ENCODE measurements at places on chromosomes 2 and 18. TPM values are rescaled to one million over a fixed set of nuclear protein-coding genes. Genes with fewer than 3 reads are reported as not detected.

DNA sequence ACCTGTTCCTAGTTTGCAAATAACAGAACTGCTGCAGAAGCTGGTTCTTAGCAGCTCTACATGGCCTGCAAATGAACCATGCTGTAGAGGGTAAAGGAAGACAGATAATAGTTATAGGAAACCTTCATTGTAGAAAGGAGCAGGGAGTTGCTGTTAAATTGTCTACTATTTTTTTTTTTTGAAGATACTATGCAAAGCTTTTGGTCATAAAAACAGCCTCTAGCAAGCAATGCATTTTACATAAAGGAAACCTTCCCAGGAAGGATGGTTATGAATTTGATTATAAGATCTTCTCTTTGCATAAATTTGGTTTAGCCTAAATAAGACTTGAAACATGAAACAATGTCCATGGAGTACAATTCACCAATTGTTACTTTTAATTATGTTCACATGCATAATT is 793.4 kb downstream of the SLC4A3 start:
- DNase-seq: no peak

Gene NRBP1
- 77.2 TPM for total RNA-seq

Gene ATP6V1C2
- total RNA-seq: not detected

DNA sequence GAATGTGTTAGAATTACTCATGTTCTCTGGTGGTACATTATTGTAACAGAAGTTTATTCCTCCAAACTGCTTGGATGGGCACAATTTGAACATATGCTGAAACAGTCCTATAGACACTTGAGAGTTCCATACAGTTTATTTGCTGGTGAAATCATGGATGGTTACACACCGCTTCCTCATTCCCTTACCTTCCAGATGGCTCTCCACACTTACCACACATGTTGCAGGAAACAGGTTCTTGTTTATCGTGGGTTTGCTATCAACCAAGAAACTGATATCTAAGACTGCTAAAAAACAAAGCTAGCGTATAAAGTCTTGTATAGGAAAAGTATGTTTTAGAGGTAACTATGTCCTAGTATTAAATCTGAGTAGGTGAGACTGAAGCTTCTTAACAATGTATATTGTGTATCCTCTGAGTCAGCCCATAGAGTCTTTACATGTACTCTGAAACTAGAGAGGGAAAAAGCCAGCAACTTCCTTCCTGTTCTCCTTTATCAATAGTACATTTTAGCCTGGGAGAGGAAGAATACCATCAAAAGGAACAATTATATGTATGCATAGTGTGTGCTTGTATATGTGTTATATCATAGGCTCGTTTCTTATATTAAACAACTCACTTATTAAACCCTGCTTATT is 313.1 kb downstream of the PLCL1 start:
- DNase-seq: no peak

DNA sequence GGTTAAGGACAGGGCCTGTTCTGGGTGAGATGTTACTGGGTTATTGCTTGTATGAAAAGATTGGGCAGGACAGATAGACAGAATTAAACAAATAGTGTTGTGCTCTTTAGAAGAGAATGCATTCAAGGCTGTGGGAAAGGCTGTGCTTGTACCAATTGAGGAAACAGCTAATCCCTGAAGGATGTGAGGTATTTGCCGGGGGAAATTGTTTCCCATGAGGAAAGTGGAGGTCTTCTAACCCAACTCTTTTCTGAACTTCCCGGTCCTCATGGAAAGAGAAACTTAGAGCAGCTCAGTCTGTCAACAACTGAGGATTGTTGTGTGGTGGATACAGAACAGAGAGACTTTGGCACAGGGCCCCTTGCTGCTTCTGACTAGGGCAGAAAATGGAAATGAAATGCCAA is 9.5 kb downstream of the SLC1A4 start:
- DNase-seq: no peak

Gene ACMSD
- total RNA-seq: not detected

Gene FOXI3
- not detected for total RNA-seq

DNA sequence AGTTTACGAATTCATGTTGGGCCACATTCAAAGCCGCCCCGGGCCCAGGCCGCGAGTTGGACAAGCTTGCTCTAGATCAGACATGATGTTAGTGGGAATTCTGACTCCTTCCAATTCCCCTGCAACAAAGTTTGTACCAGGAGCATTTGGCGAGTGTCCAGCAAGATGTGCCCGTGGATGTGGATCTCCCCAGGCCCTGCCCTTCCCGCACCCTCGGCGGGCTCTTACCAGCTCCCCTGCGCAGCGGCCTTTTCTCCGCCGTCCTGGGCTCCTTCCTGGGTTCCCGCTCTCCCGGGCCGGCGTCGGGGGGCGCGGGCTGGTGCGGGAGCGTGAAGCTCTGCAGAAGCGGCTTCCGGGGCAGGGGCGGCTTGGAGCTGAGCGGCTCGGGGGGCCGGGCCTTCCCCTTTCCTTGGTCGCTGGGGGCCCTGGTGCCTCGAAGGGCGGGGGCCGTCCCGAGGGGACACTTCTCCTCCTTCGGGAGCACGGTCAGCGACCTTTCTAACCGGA is 90.8 kb upstream of the MGAT4A start:
- no peak for DNase-seq

GRCh38 chr2:100612388-100613000 is 49.7 kb downstream of the PDCL3 start:
- no peak for DNase-seq

Gene DYSF
- total RNA-seq: 4.8 TPM

DNA sequence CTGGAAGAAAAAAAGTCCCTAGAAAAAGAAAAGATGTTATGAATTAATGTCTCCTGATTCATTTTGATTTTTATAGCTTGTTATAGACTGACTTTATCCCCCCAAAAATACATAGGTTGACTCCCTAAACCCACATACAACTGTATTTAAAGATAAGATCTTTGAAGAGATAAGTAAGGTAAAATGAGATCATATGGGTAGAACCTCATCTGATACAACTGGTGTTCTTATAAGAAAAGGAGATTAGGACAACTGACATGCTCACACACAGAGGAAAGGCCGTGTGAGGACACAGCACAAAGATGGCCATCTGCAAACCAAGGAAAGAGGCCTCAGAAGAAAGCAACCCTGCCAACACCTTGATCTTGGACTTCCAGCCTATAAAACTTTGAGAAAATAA is 117.5 kb downstream of the CD226 start:
- no peak for DNase-seq

Gene LONRF2
- total RNA-seq: 0.20 TPM

DNA sequence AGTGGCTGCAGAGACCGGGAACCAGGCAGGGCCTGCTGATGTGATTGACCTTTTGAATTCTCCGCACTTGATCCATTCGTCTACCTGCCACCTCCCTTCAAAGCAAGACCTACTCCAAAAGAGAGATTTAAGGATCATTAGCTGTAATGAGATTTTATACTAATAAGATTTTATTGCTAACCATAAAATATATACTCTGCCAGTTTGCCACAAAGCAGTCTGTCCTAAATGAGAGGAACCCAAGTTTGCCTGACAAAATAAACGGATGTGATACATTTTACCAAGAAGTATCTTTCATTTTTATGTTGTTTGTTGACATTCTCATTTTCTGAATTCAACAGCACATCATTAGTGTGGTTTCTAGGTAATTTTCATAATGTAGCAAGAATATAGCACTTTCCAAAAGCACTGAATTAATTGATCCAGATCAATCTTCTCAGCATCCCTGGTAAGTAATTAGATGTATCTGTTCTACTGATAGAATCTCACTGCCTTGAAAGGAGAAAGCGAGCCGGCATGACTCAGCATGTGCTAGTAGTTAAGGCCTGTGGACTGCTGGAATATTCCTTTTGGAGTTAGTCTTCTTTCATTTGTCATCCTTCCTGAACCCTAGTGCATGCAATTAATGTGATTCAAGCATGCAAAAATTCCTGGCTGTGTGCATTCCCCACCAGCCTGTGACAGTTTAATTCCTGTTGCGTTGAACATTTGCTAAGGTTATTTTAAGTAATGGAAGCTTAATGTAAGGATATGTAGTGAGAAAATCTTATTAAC is 128.5 kb downstream of the ARL6IP6 start:
- DNase-seq: no peak

- DNase-seq: no peak
These were observed 588.5 kb upstream of the ZEB2 start for GRCh38 chr2:145108361-145108778.

DNA sequence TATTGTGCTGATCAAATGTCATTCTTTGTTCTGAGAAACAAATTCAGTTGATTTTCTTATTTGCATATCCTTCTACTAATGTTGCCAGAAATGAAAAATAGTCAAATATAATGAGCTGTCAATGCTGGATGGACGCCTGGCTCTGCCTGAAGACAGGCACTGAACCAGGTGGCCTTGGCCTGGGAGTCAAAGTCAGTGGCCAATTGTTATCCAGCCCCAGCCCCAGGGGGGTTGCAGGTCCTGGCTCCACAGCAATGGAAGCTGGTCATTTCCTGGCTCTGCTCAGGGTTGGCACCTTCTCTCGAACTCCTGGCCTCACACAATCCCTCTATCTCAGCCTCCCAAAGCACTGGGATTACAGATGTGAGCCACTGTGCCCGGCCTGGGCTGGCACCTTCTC is 176.8 kb upstream of the GLI2 start:
- no peak for DNase-seq

GRCh38 chr2:109285244-109285651 is 156.2 kb downstream of the SH3RF3 start:
- DNase-seq: no peak

Gene RNU2-63P
- 35.8 TPM for total RNA-seq

Gene ST6GAL2
- not detected for total RNA-seq

Gene TTC21B
- total RNA-seq: 21.8 TPM

GRCh38 chr2:240503375-240503774 is 54.4 kb downstream of the ANKMY1 start:
- no peak for DNase-seq

Gene NTSR2
- not detected for total RNA-seq

Gene PRKAG3
- total RNA-seq: not detected

DNA sequence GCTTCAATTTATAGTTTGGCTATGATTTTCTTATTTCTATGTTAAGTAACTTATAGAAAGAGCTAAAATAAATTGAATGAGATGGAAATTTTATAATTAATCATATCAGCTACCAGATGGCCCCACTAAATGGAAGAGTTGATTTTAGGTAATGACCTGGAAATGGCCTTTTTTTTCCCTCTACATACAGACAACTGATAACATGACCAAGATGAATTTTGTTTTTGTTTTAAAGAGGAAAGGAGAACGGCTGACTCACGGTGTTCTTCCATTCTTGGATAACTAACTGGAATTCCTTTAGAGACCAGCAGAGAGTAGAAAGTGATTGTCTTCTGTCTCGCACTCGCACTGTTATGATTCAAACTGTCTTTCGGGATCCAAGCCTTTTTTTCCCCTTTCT is 91.0 kb downstream of the TMEM185B start:
- no peak for DNase-seq

DNA sequence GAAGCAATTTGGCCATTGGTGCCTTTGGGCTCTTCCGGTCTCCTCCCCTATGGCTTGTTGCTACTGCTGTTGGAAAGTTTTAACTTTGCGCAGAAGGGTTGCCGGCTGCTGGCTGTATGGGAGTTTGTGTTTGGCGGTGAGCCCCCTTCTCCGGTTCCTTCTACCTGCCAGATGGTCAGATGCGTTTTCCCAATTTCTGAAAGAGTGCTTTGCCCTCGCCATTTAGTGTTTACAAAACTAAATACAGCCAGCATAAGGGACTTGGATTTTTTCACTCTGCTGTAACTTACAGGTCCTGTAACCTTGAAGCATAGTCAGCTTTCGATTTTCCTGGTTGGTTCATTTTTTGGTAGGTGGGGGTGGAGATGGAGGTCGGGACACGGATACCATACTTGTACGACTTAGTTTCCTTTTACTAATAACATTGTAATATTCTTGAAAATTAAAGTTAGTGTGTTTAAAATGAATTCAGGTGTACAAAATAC is 604 bp downstream of the COQ10B start:
- DNase-seq: no peak

Gene TBC1D8
- total RNA-seq: 0.55 TPM

Gene CCBE1
- total RNA-seq: not detected

Gene FMNL2
- total RNA-seq: 0.58 TPM

Gene PFN4
- total RNA-seq: not detected

Gene TLX2
- 0.37 TPM for total RNA-seq

GRCh38 chr2:156532989-156533388 is 96.8 kb downstream of the GPD2 start:
- no peak for DNase-seq

GRCh38 chr2:191441496-191442214 is 196.5 kb downstream of the MYO1B start:
- no peak for DNase-seq

GRCh38 chr18:34637094-34637801 is 72.8 kb upstream of the DTNA start:
- no peak for DNase-seq

DNA sequence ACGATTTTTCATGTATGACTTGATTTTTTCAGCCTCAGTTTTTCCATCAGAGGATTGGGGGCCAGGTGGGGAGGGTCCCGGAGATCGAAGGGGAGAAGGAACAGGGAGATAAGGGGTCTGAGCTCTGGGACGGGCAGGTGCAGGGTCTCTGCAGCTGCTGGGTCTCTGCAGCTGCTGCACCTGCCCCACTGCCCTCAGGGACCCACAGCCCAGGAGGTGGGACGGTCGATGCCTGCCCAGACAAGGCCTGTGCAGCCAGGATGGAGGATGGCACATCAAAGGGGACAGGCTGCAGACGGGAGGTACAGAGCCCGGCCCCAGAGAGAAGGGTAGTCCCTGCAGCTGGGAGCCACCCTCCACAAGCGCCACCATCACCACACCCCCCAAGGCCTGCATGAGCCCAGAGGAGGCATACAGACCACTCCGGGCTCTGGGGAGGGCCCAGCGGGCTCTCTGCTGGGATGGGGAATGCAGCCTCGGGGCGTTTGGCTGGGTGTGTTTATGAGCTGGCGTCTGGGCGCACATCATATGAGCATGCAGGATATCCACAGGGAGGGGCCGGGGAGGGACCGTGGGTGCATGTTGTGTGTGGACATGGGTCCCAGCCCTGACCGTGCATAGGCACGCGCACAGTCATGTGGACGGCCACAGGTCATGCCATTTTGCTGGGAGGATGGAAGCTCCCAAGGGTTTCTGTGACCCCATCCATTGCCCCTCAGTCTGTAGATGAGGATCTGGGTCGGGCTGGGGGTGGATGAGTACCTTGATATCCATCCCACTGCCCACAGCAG is 34.9 kb upstream of the GPC1 start:
- DNase-seq: no peak

DNA sequence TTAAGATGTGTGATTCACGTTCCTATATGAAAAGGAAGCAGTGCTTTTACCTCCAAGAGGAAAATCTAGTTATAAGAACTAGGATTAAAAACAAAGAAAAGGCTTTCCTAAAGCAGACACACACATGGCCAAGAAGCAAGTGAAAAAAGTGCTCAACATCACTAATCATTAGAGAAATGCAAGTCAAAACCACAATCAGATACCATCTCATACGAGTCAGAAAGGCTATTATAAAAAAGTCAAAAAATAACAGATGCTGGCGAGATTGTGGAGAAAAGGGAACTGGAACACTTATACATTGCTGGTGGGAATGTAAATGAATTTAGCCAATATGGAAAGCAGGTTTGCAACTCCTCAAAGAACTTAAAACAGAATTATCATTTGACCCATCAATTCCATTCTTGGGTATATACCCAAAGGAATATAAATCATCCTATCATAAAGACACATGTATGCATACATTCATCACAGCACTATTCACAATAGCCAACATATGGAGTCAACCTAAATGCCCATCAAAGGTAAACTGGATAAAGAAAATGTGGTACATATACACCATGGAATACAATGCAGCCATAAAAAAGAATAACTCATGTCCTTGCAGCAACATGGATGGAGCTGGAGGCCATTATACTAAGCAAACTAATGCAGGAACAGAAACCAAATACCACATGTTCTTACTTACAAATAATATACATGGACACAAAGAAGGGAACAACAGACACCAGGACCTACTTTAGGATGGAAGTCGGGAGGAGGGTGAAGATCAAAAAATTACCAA is 285.3 kb downstream of the RAD51AP2 start:
- no peak for DNase-seq

Gene CPO
- total RNA-seq: not detected

All from CD8-positive, alpha-beta memory T cell (primary cell).